ENCODE measurements at places on chromosomes 16 and 17.

DNA sequence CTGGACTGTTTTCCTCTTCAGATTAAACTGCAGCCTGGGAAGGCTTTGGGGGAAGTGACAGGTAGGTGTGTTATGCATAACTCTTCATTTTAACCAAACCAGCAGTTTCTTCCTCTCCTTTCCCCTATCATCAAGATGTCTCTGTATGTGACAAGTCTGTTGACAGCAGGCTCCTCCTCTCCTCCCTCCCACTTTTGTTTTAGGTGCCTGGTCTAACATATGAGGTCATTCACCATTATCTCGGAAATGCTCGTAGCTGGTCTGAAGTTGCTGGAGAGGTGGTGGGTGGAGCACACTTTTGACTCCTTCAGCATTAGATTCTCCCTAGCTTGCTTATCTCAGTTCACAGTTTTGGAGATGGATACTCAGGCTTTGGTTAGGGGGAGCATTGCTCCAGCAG, 571.0 kb upstream of the EEF2KMT start:
- DNase-seq = no peak

DNA sequence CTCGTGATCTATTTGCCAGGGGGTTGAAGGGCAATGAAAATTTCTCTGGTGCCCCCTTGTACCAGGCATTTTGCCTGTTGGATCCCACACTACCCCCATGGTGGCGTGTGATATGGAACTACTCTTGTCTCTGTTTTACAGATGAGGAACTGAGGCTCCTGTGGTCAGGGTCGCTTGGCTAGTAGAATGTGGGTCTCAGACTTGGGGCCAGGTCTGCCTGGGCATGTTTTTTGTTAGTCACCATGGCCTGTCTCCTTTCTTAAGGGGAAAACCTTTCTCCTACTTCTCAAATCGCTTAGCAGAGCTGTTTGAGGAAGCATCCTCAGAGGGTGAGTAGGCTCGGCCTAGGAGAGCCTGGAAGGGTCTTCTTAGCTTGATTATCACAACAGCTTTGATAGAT, 51.2 kb downstream of the CLEC16A start:
- DNase-seq = no peak

DNA sequence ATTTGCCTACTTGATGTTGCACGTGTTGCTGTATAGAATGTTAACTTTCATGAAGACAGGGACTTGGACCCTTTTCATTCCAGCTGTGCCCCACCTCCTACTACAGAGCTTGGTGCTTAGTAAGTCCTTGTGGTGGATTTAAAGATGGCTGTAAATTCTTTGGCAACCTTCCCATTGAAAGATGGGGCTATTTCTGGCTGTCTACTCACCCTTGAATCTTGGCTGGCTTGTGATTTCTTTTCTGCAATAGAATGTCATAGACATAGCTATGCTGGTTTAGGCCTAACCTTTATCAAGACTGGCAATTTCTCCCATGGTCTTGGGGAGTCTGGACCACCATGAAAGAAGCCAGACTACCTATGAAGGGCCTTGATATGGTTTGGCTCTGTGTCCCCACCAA, 59.0 kb downstream of the ACSM2A start:
- DNase-seq = no peak

DNA sequence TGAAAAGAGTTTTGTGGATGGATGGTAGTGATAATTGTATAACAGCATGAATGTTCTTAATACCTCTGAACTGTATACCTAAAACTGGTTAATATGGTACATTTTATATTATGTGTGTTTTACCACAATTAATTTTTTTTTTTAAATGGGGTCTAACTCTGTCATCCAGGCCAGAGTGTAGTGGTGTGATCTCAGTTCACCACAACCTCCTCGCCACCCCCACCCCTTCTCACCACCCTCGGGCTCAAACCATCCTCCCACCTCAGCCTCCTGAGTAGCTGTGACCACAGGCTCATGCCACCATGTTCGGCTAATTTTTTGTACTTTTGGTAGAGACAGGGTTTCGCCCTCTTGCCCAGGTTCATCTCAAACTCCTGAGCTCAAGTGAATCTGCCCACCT, 123.2 kb downstream of the CDRT15L2 start:
- no peak for DNase-seq

- no peak for DNase-seq
These were observed 336.1 kb upstream of the TBX2 start for GRCh38 chr17:61063528-61063927.
